ENCODE measurements at places on chromosomes 7 and 10.

GRCh38 chr10:49387071-49387470 is 8.8 kb downstream of the DRGX start:
- DNase-seq, result peak; percentile 97

DNA sequence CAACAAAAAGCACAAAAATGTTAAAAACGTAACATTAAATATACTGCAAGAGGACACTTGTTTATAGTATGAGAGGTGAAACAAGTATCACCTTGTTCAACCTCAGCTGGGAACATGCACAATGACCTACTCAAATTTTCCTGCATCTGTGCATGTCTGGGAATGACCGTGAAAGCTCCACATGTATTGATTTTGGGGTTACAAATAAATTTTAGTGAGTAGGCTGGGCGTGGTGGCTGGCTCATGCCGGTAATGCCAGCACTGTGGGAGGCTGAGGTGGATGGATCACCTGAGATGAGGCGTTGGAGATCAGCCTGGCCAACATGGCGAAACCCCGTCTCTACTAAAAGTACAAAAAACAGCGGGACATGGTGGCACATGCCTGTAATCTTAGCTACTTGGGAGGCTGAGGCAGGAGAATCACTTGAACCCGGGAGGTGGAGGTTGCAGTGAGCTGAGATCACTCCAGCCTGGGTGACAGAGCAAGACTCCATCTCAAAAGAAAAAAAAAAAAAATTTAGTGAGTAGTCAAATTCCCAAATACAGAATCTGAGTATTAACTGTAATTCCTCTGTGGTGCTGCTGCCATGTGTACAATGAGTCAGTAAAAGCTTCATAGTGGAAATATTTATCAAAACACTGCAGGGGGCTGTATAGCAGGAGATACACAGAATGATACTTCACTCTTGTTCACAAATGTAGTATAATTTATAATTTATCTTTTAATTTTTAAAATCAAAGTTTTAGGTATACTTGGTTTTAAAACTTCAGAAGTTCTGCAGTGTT is 41.1 kb downstream of the SUGCT start:
- no peak for DNase-seq

- DNase-seq, result peak; percentile 62
These were observed 76.4 kb upstream of the LRRC17 start for GRCh38 chr7:102836191-102836919.

- DNase-seq, result no peak
These were observed 75.1 kb downstream of the INHBA start for GRCh38 chr7:41627645-41628298.

- DNase-seq, result no peak
These were observed 74.7 kb downstream of the LSM5 start for GRCh38 chr7:32415519-32415918.

DNA sequence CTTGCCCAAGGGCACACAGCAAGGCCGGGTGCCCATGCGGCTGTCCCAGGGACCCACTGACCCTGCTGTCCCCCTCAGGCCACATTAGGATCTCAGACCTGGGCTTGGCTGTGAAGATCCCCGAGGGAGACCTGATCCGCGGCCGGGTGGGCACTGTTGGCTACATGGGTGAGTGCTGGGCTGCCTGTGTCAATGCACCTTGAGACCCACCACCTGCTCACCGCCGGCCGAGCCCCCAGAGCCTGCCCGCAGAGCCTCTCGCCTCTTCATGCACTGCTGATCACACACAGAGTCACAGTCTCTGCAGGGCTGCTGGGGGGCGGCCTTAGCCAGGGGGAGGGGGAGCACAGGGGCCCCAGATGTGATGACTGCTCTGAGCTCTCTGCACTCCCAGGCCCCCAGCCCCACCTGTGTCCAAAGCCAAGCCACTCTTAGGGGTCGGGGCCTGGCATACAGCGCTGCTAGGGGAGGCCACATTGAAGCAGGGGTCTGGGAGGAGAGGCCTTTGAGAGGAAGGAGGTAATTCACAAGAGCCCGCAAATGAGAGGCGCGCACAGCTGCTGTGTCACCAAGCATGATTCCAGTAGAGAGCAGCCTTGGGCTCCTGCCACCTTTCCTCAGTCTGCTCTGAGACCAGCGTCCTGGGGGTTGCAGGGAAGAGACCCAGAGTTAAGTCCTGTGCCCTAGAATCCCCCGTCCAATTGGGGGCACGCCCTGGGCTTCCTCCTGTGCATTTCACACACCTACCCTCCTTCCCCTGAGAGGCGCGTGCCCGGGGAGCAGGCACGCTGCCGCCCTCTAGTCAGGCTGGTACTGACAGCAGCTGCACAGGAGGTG is 100.4 kb downstream of the RGS10 start:
- DNase-seq, result peak; percentile 75

DNA sequence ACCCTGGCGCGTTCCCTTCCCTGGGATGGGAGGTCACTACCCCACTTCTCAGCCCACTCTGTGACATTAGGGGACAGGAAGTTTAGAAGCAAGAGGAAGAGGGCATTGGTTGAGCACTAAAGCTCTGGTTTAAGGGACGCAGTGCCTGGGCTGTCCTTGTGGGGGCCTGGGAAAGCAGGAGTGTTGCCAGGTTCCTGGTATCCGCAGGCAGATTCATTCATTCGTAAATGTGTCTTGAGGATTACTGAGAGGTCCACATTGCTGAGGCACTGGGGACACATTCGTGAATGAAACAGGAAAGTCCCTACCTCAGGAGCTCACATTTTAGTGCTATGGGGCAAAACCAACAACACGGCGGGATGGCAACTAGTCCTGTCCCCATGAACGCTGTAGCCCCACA is 69.4 kb downstream of the COL13A1 start:
- DNase-seq, result peak; percentile 62

GRCh38 chr10:70599319-70599718 is 3.2 kb downstream of the PRF1 start:
- DNase-seq, result no peak

DNA sequence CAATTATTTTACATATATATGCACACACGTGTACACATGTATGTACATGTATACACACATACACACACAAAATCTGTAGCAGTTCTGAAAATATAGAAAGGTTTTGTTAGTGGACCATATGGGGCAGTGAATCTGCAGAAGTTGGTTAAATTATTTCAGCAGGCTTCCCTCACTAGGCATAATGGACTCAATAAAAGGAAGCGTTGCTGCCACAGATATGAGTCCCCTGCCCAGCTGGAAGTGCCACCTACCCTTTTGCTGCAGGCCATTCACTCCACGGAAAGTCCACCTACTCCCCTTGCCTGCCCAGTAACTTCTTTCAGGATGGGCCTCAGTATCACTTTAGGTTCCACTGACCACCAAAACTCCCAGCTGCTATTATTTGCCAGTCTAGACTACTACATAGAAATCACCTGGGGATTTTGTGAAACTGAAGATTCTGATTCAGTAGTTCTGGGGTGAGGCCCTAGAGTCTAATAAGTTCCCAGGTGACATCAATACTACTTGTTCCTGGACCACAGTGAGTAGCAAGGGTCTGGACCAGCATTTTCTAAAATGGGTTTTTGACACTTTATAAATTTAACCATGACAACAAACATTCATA is 29.3 kb upstream of the CROT start:
- DNase-seq, result no peak

DNA sequence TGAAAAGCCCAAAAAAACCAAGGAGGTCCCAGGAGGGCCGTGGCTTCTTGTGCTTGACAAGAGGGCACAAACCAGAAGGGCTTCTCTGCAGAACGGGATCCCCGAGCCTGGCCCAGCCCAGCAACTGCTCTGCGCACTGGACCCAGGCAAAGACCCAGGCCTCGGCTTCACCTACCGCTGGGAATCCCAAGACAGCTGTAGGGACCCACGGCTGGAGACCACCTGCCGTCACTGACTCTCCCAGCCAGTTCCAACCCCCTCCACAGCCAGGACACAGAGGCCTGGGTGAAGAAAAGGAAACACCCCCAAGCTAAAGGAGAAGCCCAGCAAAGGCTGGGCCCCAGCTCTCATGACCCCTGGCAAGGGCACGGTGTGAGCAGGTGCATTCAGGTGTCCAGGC is 24.3 kb downstream of the PDGFA start:
- DNase-seq, result no peak

DNA sequence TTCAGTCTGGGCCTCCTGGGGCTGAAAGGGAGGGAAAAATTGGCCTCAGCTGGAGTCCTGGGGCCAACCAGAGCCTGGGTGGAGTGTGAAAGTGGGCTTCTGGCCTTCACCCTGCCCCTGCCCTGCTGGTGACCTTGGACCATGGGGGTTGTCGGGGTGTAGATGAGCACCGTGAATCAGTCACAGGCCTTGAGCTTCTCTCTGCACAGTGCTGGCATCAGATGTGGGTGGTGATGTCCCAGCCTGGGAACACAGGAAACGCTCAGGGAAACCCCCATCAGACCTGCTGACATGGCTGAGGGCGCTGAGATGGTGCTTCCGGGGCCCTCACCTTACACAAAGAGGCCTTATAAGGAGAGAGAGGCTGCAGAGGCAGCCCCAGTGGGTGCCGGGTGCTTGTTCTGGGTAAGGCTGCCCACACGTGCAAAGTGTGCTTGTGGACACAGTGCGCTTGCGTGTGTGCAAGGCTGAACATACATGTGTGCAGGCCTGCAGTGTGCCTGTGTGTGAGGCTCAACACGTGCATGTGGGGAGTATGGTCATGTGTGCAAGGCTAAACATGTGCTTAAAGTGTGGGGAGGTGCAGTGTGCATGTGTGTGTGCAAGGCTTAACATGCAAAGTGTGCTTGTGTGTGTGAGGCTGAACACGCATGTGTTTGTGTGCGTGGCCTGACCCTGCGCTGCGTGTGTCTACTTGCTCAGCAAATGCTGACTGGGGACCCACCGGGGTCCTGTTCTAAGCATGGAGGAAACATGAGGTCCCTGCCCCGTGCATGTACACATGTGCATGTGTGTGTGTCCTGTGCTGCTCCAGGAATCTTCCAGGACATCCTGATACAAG is 6.5 kb downstream of the ARPC1B start:
- no peak for DNase-seq

- no peak for DNase-seq
These were observed 1.7 kb upstream of the TNKS2 start for GRCh38 chr10:91796331-91797047.

DNA sequence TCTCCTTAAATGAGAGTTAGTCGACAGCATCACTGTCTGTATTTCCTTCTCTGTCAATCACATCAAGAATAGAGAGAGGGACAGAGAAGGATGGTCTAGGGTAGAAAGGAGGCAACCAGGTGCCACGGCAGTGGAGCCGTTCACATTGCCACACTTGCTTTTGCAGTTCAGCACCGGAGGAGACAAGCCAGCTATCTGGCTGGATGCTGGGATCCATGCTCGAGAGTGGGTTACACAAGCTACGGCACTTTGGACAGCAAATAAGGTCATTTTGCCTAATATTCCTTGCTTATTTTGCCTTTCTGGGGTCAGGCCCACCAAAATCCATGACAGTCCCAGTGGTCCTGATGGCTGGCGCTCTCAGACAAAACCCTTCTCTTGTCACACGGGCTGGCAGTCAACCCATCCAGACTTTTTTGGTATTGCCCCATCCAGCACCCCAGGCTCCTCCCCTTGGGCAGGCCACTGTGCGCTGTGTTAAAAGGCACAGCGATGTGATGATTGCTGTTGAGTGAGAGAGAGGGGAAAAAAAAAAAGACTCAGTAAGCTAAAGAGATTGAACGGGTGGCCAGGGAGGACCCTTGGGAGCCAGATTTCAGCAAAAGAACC is 8.4 kb downstream of the CPA2 start:
- no peak for DNase-seq

DNA sequence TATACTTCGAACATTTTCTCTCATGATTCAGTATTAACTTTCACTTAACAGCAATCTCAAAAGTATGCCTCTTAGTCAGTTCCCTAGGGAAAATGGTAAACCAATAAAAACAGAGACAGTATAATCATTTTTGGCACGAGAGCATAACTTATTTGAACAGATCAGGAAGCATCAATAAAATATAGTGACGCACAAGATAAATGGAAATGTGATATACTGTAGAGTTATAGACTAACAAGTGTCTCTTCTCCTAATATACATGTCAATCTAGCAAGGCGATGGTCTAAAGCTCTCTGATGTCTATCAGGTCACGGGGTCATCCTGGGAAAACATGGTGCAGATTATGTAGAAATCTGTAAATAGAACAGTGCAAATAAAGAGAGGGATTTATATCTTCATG is 131.6 kb downstream of the HGF start:
- no peak for DNase-seq

DNA sequence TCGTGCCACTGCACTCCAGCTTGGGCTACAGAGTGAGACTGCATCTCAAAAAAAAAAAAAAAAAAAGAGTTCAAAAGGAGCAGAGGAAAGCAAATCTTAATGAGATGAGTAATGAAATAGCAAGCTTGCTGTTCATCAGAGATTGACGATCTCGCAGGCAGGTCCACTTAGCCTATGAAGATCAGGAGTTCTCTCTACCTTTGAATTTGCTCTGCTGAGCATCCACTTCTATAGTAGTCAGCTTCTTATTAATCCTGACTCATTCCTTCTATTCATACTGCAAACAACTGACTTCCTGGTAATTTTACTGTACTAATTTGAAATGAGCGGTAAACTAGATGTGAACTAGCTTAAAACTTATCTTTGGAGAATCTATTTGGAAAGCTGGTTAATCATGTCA is 1014.6 kb downstream of the GATA3 start:
- no peak for DNase-seq

GRCh38 chr10:26931223-26931622 is 70.5 kb upstream of the ABI1 start:
- DNase-seq, result no peak

GRCh38 chr10:36759141-36759805 is 366.1 kb upstream of the ANKRD30A start:
- DNase-seq, result peak; percentile 93

- DNase-seq, result peak; percentile 92
These were observed 17.3 kb downstream of the DAGLB start for GRCh38 chr7:6430271-6430940.

GRCh38 chr10:80397014-80397413 is 11.3 kb upstream of the PRXL2A start:
- DNase-seq, result no peak

- DNase-seq, result peak; percentile 32
These were observed 26.5 kb upstream of the GPR141 start for GRCh38 chr7:37656913-37657530.

GRCh38 chr7:95737828-95738505 is 34.4 kb upstream of the DYNC1I1 start:
- DNase-seq, result no peak

All from osteoblast (primary cell).